ENCODE measurements at places on chromosomes 3 and 15. TPM values are rescaled to one million over a fixed set of nuclear protein-coding genes. Genes with fewer than 3 reads are reported as not detected.
A peak's percentile ranks its signal among the peaks of the same experiment; 100 is the strongest.

- no peak for DNase-seq
These were observed 11.5 kb downstream of the MYLK start for GRCh38 chr3:123872621-123873020.

- peak; percentile 84 for DNase-seq
These were observed 86.2 kb upstream of the PIAS1 start for GRCh38 chr15:67967871-67968431.

The ARHGAP31 gene
- total RNA-seq: 33.1 TPM

DNA sequence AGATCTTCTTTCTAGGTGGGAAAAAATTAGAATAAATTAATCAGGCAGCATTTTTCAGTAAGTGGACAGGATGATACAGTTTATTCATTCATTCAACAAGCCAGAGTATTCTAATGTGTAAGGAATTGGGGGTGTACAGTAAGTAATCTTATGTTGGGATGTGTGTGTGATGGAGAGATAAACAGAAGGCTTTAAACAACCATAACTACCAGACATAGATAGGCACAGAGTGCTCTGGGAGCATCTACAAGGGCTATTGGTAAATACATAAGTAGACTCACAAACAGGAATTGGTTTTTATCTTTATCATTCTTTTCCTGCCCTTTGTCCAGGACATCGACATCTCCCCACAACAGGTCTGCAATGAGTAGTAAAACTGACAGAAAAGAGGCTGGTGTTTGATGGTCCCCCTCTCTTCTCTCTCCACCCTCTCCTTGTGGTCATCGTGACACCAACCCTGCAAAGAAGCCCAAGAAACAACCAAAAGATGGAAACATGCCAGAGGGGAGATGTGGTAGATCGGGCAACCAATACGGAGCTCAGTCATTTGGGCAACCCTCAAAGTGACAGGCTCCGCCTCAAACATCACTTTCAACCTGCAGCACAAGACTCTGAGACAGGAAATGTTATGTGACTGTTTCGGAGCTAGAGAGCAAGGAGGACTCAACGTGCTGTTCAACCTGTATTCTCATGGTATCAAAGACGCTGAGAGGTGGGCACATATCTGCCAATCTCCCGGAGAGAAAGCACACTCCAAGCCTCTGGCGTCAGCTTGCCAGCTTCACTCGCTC, 28.7 kb upstream of the B3GNT5 start:
- DNase-seq: no peak

DNA sequence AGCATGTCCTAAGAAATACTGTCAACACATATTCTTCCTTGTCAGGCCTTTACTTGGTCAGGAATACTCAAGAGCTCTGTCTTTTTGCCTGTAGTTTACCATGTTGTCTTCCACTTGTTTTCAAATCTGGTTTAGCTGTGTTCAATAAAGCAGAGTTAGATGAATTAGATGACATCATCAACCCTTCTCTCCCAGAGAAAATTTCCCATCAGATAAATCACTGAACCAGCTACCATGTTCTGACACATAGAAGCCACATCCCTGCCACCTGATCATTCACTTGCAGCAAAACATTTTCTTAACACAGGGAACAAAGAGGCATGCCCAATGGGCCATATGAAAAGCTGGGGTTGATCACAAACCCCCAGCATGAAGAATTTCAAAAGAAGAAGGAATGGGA, 42.1 kb downstream of the TERC start:
- DNase-seq: no peak

The NT5DC2 gene
- total RNA-seq: 146 TPM

The MRPL46 gene
- total RNA-seq: 43.5 TPM

The CFAP100 gene
- not detected for total RNA-seq
